ENCODE measurements at places on chromosomes 12 and 14. TPM values are rescaled to one million over a fixed set of nuclear protein-coding genes. Genes with fewer than 3 reads are reported as not detected.

LAG3 gene
- 0.82 TPM for total RNA-seq

DNA sequence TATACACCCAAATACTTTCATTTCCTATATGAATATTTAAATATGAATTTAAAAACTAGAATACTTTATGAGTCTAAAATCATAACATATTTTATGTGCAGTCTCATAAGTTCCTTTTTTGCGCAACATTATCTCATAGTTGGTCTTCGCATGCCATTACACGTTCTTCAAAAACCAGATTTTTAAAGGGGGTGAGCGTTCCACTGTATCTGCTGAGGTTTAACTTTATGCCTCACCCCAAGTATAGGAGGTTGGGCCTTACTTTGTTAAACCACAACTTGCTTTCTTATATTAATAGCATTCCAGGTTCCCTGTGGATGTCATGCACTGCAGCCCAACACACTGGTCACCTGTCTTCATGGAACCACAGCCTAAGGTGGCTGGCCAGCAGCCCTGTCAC lies 118.6 kb downstream of the APAF1 start:
- DNase-seq = no peak

GRCh38 chr12:57692500-57692899 lies 1.4 kb upstream of the OS9 start:
- no peak for DNase-seq

DNA sequence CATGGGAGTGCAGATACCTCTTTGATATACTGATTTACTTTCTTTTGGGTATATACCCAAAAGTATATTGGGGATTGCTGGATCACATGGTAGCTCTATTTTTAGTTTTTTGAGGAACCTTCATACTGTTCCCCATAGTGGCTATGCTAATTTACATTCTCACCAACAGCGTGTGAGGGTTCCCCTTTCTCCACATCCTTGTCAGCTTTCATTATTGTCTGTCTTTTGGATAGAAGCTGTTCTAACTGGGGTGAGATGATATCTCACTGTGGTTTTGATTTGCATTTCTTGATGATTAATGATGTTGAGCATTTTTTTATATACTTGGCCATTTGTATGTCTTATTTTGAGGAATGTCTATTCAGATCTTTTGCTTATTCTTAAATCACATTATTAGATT lies 44.1 kb upstream of the JDP2 start:
- DNase-seq = no peak

NFATC4 gene
- total RNA-seq = not detected

CSRP2 gene
- total RNA-seq = not detected

GRCh38 chr14:76373456-76373855 lies 2.5 kb upstream of the ESRRB start:
- DNase-seq = no peak

B4GALNT1 gene
- total RNA-seq = not detected
